ENCODE measurements at places on chromosomes 1 and 21. TPM values are rescaled to one million over a fixed set of nuclear protein-coding genes. Genes with fewer than 3 reads are reported as not detected.

TTC34 gene
- 0.94 TPM for total RNA-seq

ZNF687 gene
- 25.0 TPM for total RNA-seq

KRTAP20-3 gene
- not detected for total RNA-seq

IL10 gene
- total RNA-seq = 5.8 TPM

NBPF6 gene
- total RNA-seq = 0.23 TPM

NR1I3 gene
- not detected for total RNA-seq

PHTF1 gene
- total RNA-seq = 22.5 TPM

GNL2 gene
- total RNA-seq = 95.6 TPM

CLSTN1 gene
- 46.5 TPM for total RNA-seq

OR2T35 gene
- not detected for total RNA-seq

FCRL6 gene
- total RNA-seq = not detected

AMY1C gene
- total RNA-seq = not detected

CFHR5 gene
- total RNA-seq = not detected

GSTM3 gene
- total RNA-seq = 13.6 TPM

KCND3 gene
- total RNA-seq = not detected

GABRD gene
- not detected for total RNA-seq

TRPM2 gene
- total RNA-seq = 6.7 TPM

IFNLR1 gene
- 6.5 TPM for total RNA-seq

SMCP gene
- total RNA-seq = not detected

FAAH gene
- 2.4 TPM for total RNA-seq

PKP1 gene
- not detected for total RNA-seq

GBP7 gene
- not detected for total RNA-seq

DDR2 gene
- total RNA-seq = 0.80 TPM

ERG gene
- total RNA-seq = 0.55 TPM

SIM2 gene
- total RNA-seq = 0.18 TPM

GJA9 gene
- not detected for total RNA-seq

DMBX1 gene
- not detected for total RNA-seq

CAMK1G gene
- not detected for total RNA-seq

FOXD2 gene
- 0.11 TPM for total RNA-seq

TMEM82 gene
- not detected for total RNA-seq

MYBPH gene
- not detected for total RNA-seq

PLA2G2D gene
- total RNA-seq = not detected

SLC16A4 gene
- total RNA-seq = 0.73 TPM

CRYBG2 gene
- 0.98 TPM for total RNA-seq

RNU1-2 gene
- total RNA-seq = 2,369 TPM

BPNT1 gene
- total RNA-seq = 30.6 TPM

ATP6V1G3 gene
- not detected for total RNA-seq

BCL2L15 gene
- 0.39 TPM for total RNA-seq

BRINP2 gene
- not detected for total RNA-seq

DCST2 gene
- total RNA-seq = 0.80 TPM

EDARADD gene
- 54.8 TPM for total RNA-seq

SAMSN1 gene
- total RNA-seq = 73.0 TPM

TNFRSF4 gene
- 441 TPM for total RNA-seq

DIRAS3 gene
- 0.21 TPM for total RNA-seq

FAM163A gene
- not detected for total RNA-seq

OPRD1 gene
- not detected for total RNA-seq

RGL1 gene
- total RNA-seq = 2.2 TPM

FALEC gene
- 0.37 TPM for total RNA-seq

DTL gene
- 77.0 TPM for total RNA-seq

SLC44A3 gene
- total RNA-seq = not detected

RASSF5 gene
- total RNA-seq = 182 TPM

Data from activated T-helper 2 cell treated with anti-CD3 and anti-CD28 coated beads, Interferon-gamma antibody, Interleukin-2, Interleukin-4, amounts not matched to agents 10 μg/mL and 5 μg/mL and 100 μg/mL, durations not matched to agents 14 hours and 24 hours and 36 hours (primary cell).